DMS 273 treated with DMSO at 0.1 percent for 48 hours (cell line): ENCODE measurements at places on chromosomes 4 and X.

GRCh38 chrX:123525123-123525725 is 207.6 kb downstream of the THOC2 start:
- no peak for DNase-seq

DNA sequence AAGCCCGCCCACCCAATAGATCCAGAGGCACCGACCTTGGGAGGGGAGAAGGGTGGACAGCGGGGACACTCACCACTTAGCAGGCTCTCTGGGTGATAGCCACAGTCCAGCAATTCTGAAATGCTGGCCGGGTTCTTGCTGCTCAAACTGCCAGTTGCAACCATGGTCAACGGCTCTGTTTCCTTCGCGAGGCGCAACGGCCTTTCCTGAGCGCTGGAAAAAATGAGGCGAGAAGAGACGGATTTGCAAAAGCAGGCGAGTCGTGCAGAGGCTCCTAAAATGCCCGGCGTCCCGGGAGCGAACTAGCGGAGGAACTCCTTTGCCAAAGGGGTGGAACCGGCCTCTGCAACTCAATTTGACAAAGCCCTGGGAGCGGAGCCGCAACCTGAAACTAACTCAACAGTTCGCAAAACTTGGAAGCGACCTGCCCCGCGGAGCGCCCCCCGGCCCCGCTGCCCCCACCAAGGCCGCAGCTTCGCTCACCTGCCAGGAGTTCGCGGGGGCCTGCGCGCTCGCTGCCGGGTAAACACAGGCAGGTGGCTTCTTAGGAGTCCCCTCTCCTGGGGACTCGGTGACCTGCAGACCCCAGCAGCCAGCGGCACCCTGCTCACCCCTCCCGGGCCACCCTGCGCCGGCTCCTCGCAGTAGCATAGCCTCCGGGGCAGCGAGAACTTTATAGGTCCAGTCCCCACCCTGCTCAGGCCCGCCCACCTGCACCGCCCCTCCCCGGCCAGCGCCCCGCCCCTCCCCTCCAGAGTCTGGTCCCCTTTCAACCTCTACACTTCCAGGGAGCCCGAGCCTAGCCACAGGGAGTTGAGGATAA is at the start of gene DDIT4L:
DDIT4L (minus strand) TSS at position 649 of the 823 bp plus-strand sequence; CDS start at position 164, 485 bp downstream.
- DNase-seq: no peak

DNA sequence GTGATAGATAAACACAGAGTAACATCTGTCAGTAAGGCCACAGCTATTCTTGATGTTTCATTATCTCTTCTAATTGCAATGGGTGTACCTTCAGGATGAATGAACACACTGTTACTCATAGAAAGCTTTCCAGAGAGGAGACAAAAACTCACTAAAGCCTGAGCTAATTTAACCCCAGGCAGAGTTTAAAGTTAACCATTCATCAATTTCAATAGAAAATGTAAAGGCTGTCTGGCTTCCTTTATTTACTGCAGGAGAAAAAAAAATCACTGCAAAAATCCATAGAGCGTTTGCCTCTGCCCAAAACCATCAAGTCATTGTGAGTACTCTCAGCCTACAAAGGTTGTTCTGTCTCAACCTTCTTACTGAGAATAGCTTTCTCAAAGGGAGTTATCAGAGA is 376.9 kb downstream of the PPP4R3C start:
- no peak for DNase-seq

- DNase-seq: no peak
Observed at GRCh38 chrX:50386520-50386919, 84.1 kb downstream of the DGKK start.

DNA sequence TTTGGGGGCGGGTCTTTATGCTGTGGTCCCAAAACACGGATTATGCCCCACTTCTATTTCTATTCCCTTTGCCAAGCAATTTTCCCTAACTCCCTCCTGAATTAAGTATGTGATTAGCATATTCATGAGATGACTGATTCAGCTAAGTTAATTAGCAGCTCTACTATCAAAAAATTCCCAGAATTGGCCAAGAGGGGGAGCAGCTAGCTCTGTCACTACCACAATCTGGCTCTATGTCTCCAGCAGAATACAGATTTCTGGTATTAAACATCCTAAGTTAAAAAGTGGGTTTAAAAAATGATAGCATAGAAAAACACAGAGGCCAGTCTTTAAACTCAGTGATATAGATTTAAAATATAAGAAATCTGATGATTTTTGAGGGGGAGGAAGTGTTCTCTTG is 80.3 kb downstream of the GPC4 start:
- DNase-seq: peak; percentile 34

GRCh38 chrX:133598601-133599335 is 183.5 kb upstream of the GPC4 start:
- DNase-seq: no peak

- no peak for DNase-seq
Observed at GRCh38 chr4:25031077-25031621, 403 bp upstream of the LGI2 start.

DNA sequence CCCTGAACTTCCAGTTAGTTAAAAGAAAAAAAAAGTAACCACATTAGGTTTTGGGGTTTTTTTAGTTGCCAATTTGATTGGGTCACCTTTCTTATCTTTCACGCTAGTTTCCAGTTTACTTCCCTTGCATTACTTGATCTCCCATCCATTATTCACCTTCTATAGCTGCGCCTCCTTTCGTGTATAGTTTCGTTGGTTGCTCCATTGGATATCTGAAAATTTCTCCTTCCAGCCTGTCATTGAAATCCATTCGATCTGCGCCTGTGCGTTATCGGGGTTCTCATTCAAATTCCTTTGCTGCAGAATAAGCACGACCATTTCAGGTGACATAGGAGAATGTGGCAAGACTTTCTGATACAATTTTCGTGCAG is 764 bp downstream of the TRAPPC11 start:
- DNase-seq: no peak

GRCh38 chr4:2909583-2909982 is 53.6 kb downstream of the NOP14 start:
- no peak for DNase-seq

DNA sequence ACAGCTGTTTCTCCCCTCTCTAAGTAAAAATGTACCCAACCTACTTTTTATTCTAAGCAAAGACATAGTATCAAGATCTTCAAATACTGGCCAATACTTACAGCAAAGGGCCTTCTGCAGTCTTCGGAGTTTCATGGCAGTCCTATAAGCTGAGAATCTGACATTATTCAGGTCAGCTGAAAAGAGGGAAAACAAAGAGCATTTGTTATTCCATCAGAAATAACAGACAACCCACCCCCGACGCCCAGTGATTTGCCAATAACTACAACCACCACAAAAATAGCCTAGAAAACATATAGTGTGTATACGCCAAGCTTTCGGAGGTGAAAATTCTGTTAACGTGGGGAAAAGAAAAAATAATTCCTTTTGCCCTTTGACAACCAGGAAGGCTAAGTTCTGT is 151.1 kb upstream of the FTHL17 start:
- no peak for DNase-seq

- no peak for DNase-seq
Observed at GRCh38 chr4:54484383-54484782, 173.4 kb upstream of the KIT start.

GRCh38 chr4:33187035-33187434 is 2466.9 kb downstream of the PCDH7 start:
- no peak for DNase-seq

DNA sequence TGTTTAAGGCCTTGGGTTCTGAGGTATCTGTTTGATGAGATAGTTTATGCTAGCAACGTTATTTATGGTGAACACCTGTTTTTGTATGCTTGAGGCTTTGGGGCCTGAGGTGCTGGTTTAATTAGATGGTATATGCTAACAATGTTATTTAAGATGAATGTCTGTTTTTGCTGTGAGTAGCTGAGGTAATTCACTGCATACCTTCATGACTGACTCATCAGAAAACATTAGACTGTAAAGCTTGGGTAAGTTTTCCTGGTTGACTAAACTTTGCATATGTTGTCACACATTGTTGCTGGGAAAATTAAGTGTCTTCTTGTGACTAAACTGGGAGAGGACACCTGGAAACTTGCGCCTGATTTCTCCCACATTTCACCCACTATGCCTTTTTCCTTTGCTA is 1026.6 kb downstream of the RAPGEF2 start:
- DNase-seq: no peak

- DNase-seq: no peak
Observed at GRCh38 chrX:71017396-71017939, 50.7 kb downstream of the SNX12 start.

- no peak for DNase-seq
Observed at GRCh38 chrX:110181459-110182137, 136.3 kb downstream of the AMMECR1 start.

DNA sequence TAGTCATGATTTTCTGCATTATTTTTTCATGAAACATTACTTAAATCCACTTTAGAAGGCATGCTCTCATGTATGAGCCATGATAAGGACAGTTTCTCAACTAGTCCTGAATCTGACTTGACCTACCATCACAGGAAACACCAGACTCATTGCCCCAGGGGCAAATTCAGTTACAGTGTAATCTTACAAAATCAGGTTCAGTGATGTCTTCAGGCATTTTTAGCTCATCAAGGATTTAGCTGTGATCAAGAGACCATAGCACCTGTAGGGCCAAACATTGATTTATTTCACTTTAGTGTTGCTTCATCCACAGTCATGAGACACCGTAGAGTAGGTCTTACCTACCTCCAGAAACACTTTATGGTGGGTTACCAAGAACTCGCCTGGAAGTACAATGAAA is 3.1 kb upstream of the TASL start:
- DNase-seq: no peak

DNA sequence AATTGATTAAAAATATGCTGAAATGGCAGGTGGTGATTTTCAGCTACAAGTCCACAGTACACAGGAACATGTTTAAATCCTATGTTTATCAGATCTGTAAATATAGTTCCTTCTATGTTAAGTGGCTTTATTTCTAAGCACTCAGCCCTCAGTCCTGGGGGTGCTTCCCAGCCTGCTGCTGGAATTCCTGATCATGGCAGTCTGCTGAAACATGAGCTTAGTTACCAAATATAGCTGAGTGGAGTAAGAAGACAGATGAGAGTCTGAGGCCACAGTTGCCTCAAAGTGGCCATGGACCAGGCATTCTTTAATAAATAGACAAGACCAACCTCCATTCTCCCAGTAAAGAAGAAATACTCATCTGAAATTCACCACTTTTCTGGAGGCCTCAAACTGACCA is 17.1 kb upstream of the DDX60 start:
- no peak for DNase-seq

DNA sequence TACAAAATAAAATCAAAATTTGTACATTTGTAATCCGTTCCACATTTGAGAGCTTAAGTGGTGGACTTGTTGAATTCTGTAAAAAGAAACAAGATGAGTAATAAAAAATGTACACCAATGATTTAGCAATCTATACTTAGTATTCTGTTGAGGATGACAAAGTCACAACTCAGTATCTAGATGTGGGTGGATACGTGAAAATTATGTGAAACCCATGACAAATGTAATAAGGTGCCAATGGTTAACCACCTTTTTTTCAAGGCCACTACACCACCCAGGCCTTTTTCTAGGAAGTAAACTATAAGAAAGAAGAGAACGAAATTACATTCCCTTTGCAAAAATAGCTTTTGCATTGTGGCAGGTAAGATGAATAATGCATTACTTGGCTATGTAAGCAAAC is 77.0 kb downstream of the ATP8A1 start:
- no peak for DNase-seq

DNA sequence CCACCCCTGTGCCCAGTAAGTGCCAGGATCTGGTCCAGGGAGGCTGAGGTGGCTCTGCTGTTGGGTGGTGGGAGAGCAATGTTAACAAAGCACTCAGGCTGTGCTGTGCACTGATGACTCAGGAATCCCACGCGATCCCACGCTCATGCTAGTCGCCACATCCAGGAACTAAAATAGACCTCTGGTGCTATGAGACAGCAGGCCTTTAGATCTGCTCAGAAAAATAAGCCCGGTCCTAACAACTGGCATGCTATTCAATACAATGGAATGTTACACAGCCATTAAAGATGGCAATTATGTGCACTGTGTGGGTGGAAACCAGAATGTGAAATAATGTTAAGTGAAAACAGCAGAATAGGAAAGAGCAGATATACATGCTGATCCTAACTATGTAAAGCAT is 26.0 kb downstream of the ARL13A start:
- DNase-seq: no peak

- no peak for DNase-seq
Observed at GRCh38 chrX:11209798-11210414, 83.3 kb upstream of the AMELX start.

- DNase-seq: no peak
Observed at GRCh38 chr4:69154021-69154420, 57.7 kb downstream of the UGT2B7 start.

GRCh38 chr4:32136081-32136787 is 1416.1 kb downstream of the PCDH7 start:
- no peak for DNase-seq

DNA sequence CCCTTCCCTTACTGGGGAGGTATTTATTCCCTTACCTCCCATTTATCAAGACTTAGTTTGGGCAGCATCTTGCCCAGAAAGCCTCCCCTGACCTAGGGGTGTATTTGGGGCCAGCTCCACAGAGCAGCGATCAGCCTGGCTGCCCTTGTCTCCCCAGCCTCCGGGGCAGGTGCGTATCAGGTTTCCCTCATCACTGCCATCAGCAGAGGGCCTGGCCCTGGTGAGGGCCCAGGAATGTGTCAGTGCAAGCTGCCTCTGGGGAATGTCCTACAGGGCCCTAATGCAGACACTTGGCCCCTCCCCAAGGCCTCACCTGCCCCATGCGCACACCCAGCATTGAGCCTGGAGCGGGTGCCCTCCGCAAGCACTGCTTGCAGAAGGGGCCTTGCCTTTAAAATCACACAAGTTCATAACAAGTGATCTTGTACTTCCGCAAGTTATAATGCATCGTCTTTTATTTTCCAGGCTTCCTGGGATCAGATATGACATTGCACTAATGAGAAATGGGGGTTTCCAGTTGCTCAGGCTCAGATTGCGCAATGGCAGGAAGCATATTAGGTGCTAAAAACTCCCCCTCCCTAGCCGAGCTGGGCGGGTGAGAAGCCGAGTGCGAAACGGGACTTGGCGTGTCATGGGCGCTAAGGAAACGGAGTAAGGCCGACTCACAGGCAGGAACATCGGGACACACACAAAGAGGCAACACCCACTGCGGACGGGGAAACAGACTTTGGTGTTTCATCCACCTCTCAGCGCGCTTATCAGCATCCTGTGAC is 25.4 kb upstream of the AFAP1 start:
- DNase-seq: no peak

DNA sequence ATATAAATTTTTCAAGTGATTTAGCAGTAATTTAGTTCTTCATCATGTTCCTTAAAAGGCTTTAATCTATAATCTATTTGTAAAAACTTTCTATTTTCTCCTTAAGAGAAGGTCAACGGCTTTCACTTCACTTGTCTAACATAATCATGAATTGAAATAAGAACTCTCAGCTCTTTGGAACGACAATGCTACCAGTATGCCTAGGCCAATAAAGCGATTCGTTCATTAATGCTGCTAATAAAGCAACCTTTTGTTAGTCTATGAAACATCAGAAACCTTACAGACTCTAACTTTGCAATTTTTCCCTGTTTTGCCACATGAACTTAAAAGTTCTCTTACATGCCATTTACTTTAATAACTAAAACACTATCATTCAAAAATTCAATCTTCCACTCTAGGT is 47.6 kb downstream of the FBXW7 start:
- DNase-seq: no peak
